Iris pigment epithelial cell (primary cell): ENCODE measurements at places on chromosomes 1 and 21.

GRCh38 chr1:154751690-154752089, 118.4 kb downstream of the KCNN3 start:
- DNase-seq, result peak; percentile 25

DNA sequence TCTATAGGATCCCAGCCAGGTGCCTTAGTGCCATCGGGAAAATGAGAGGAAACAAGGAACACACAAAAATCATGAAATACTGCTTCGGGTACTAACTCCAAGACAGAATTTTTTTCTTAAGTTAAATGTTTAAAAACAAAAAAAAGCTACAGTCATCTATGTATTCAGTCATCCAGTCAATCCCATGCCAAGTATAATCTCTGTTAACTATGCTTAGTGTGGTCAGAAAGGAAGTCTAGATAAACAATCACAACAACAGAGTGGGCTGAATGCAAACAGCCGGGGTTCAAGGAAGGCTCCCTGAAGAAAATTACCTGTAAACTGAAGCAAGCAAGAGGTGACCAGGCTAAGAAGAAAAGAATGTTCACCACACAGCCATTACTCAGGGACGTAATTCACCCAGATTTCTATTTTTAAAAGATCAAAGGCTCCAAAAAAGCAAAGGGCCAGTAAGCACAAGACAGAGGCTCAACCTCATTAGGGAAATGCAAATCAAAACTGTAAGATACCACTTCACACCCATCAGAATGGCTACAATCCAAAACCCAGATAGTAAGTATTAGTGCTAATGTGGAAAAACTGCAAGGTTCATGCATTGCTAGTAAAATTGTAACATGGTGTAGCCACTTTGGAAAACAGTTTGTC, 53.0 kb downstream of the RERE start:
- DNase-seq, result no peak

- DNase-seq, result no peak
Observed at GRCh38 chr1:244394346-244394745, 57.4 kb downstream of the ADSS2 start.

- no peak for DNase-seq
Observed at GRCh38 chr1:43531107-43531905, 623 bp downstream of the PTPRF start.

- no peak for DNase-seq
Observed at GRCh38 chr21:43366656-43367055, 60.3 kb downstream of the SIK1 start.

- DNase-seq, result no peak
Observed at GRCh38 chr1:234515821-234516241, 36.9 kb upstream of the TARBP1 start.

GRCh38 chr1:3756394-3756793, 4.1 kb downstream of the CCDC27 start:
- DNase-seq, result no peak
